ENCODE measurements at places on chromosomes 5 and 9.
A peak's percentile ranks its signal among the peaks of the same experiment; 100 is the strongest.

GRCh38 chr9:76302947-76303550, 91.2 kb downstream of the RFK start:
- peak; percentile 77 for DNase-seq

DNA sequence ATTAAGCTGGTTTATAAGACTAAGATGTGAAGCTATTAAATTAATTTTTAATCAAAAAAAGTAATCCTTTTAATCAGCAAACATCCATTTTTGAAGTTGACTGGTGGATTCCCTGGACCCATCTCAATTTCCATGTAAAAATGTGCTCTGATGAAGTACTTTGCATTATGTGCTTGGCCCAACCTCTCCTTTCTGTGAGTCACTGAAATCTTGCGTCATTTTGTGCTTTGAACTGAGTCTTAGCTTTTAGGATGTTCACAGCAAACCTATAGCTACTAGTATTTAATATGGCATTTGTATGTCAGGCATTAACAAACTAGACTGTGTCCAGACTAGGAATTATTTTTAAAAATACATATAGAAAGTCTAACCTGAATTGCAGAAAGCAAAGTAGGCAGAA, 55.0 kb upstream of the CDH12 start:
- DNase-seq: peak; percentile 4

GRCh38 chr9:70136632-70137031, 93.0 kb downstream of the MAMDC2 start:
- DNase-seq: peak; percentile 44

DNA sequence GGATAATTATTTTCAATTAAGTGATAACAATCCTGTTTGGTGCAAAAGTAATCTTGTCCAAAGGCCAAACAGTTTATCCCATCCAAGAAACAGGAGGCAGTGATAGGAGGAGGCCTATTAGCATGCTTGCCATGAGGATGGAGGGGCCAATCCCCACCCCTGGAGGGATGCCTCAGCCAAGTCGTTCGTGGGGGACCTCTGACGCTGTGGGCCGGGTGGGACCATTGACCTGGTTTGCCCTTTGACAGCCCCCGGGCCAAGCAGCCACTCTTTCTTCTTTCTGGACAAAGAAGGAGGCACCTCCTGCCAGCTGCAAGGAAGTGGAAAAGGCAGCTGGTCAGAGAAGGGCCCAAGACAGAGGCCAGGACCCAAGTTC, 39.5 kb upstream of the GRHPR start:
- no peak for DNase-seq

DNA sequence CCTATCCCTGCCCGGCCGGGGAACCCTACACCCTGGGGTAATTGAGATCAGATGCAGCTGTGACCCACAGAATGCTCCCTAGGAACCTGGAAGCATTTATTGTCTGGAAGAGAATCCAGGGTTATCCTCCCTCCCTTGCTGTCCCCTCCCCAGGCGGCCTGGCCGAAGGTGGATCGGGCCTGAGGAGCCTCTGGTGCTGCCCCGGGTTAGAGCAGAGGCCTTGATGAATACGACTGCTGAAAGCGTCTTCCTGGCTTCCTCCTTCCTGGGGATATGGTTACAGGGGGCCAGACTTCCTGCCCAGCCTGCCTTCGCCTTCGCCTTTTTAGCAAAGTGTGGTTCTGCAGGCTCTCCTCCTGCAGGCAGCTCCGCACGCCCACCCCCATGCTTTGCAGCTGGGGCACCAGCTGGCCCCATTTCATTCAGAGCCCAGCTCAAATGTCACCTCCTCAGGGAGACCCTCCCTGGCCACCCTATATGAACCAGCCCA, 22.5 kb upstream of the PTGS1 start:
- no peak for DNase-seq

DNA sequence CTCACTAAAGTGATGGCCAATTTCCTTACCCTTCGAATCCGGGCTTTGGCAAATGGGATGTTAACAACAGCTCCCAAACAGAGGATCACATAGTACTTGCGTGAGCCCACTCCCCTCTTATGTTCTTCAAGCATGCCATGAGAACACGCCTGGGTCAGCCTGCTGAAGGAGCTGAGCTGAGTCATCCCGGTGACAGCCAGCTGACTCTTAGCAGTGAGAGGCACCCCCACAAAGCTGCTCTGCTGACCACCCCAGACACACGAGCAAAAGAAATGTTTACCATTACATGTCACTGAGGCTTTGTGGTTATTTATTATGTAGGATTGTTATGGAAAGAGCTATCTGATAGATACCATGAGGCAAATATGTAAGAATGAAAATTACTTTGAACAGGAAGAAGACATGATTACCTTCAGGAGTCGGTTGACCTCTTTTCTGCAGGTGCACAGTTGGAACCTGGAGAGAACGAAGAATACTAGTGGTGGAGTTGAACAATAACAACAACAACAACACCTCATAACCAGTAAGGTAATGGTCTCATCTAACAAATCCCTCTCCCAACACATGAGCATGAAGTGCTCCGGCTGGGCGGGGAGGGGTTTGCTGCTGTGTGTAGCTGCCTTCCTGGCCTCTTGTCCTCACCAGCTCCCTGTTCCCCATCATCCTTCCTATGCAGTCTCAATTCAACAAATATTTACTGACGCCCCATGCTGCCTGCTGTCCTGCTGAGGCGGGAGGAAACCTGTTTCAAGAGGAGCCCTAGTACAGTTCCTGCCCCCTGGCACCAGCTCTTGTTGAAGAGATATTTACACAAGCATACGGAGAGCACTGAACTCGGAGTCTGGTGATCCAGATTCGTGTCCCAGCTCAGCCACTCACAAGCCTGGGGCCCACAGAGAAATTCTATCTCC, 69.4 kb upstream of the LHFPL2 start:
- DNase-seq: peak; percentile 23

DNA sequence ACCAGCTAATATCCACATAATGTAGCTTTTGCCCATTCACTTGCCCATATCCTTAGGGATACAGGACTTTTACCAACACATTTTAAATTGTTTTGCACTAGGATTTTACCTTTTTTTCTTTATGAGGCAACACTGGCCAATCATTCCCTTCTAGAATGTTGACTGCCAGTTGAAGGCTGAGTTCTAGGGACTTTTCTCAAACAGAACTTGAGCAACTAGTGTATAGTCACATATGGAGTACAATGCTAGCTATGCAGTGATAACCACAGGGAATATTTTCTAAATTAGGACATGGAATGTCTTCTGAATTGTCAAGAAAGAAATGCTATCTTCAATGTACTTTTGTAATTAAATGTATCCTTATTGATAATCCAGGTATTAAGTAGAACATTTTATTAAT, 133.6 kb downstream of the OXCT1 start:
- DNase-seq: no peak

- DNase-seq: no peak
Measured at GRCh38 chr9:99544526-99544925, 277.2 kb upstream of the NR4A3 start.

GRCh38 chr5:15135661-15136060, 264.1 kb upstream of the ANKH start:
- no peak for DNase-seq

DNA sequence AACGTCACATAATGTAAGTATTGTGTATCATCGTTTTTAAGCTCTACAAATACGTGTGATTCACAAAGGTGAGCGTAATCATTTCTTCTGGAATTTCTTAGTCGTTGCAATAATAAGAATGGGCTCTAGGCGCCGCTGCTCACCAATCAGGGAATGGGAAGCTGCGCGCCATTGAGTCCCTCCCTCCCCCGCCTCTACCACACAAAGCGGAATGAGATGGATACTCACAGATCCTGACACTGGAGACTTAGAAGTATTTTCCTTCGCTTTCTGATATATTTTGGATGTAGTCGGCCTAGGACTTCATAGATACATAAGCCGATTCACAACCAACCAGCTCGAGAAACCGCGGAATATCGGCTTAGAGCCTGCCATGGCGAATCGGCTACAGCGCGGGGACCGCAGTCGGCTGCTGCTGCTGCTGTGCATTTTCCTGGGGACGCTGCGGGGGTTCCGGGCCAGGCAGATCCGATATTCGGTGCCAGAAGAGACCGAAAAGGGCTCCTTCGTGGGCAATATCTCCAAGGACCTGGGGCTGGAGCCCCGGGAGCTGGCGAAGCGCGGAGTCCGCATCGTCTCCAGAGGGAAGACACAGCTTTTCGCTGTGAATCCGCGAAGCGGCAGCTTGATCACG, at the start of gene PCDHGA11:
PCDHGA11 (plus strand) TSS at position 197 of the 634 bp plus-strand sequence; CDS start at position 374, 177 bp downstream.
- peak; percentile 77 for DNase-seq

DNA sequence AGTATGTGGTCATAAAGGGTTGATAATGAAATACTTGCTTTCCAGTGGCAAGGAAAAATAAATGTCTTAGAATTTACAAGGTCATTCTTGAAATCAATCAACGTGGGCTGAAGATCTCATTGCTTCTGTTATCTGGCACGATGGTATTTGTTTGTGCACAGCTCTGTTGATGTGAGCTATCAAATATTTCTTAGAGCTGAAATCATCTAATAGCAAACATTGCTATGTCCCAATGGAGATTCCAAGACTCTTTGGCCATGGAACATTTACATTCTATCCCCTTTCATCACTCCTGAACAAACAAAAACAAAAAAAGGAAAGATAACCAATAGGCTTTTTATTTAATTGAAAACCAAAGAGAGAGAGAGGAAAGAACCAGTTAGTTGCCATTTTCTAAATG, 111.5 kb upstream of the CCDC152 start:
- peak; percentile 26 for DNase-seq

DNA sequence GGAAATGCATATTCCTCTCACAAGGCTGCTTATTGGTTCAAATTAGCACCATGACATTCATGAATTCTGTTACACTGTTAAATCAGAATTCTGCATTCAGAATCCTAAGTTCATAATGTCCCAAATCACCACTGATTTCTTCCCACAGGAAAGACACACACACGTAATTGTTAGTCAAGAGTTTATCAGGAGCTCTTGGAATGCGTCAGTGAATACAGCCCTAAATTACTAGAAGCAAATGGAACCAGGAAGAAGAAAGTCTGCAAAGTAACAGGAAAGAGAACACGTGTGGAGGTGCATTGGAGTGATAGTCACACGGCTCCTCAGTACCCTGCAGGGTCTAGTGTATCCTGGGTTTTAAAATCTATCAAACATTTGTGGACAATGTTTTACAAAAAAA, 110.2 kb downstream of the ANXA2R start:
- DNase-seq: peak; percentile 43
